ENCODE measurements at places on chromosomes 16 and 17.

GRCh38 chr16:84815462-84815861 lies 4.3 kb upstream of the CRISPLD2 start:
- no peak for DNase-seq

DNA sequence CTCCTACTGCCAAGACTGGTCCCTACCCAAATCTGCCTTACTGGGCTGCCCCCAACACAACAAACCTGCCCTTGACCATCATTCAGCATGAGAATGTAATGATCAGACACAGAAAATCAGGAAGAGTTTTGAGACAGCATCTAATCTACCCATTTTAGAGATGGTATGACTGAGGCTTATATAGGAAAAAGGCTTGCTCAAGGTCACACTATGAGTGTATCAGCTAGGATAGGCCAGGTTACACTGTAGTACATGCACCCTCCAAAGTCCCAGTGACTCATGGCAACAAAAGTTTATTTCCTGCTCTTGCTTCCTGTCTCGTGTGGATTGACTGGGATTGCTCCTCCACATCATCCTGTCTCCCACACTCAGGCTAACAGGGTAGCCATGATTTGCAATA lies 27.9 kb downstream of the NLRC5 start:
- no peak for DNase-seq

DNA sequence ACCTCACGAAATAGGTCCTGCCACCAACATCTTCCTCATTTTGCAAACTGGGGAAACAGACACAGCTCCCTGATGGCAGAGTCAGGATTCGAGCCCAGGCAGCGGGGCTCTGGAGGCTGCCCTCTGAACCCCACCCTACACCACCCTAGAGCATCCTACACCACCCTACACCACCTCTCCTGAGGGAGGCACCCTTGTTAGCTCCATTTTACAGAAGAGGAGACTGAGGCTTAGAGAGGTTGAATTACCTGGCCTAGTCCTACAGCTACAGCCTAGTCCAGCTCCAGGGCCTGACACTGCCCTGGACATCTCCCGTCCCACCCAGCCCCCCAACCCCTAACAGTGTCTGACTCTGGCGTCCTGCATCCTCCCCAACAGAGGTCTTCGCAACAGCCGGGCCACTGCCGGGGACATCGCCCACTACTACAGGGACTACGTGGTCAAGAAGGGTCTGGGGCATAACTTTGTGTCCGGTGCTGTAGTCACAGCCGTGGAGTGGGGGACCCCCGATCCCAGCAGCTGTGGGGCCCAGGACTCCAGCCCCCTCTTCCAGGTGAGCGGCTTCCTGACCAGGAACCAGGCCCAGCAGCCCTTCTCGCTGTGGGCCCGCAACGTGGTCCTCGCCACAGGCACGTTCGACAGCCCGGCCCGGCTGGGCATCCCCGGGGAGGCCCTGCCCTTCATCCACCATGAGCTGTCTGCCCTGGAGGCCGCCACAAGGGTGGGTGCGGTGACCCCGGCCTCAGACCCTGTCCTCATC lies 3.2 kb upstream of the NECAB2 start:
- DNase-seq = no peak

DNA sequence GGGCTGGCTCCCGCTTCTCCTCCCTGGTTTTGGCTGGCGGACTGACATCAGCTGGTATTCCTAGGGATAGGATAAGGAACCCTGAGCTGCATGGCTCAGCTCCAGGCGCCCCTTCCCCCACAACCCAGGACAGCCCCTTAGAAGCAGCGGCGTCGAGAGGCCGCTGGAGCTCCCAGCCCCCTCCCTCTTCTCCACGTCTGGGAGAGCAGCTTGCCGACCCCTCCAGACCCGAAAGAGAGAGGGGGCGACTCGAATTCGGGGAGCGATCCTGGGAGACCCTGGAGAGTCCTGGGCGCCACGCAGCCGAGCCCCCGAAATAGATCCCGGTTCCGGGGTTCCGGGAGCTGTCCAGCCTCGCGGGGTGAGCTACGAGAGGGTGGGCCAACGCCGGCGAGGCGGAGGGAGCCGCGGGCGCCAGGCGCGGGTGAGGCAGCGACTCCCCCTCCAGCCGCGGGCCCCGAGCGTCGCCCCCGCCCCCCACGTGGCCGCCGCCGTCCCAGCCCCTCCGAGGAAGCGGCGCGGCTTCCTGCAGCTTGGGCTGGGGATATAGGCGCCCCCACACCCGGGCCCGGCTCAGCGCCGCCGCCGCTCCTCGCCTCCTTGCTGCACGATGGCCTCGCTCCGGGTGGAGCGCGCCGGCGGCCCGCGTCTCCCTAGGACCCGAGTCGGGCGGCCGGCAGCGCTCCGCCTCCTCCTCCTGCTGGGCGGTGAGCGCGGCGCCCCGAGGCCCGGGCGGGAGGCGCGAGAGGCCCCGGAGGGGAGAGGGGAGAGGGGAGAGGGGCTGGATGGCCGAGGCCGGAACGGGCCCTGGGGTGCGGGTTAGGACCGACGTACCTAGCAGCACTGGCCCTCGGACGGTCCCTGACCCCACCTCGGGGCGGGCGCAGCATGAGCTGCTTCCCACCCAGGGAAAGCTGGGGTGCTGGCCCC lies at the start of gene RAMP2:
Gene RAMP2 (plus strand): TSS at position 576 of the 930 bp plus-strand sequence. CDS start 35 bp downstream, at position 611.
- no peak for DNase-seq

DNA sequence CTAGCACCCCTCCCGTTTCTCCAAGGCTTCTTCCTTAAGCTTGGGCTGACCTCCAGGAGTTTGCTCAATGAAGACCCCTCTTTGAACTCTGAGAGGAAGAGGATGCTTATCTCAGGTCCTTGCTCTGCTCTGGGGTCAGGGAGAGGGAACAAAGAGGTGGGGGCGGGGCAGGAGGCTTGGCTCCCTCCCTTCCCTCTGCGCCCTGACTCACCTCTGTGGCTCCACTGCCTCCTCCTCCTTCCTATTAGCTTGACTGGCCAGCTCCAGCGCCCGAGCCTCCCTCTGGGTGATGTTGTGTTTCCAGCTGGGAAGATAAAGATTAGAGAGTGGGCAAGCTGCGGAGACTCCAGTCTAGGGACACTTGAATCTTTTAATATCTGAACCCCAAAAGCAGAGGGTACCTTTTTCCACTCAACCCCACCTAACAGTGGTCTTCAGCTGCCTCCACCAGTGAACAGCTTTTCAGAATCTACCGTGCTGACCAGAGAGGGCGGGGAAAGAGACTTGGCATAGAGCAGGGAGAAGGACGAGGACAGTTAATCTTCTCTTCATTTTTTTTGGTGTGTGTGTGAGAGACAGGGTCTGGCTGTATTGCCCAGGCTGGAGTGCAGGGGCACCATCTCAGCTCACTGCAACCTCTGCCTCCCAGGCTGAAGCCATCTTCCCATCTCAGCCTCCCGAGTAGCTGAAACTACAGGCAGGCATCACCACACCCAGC lies 6.7 kb downstream of the GIP start:
- no peak for DNase-seq

DNA sequence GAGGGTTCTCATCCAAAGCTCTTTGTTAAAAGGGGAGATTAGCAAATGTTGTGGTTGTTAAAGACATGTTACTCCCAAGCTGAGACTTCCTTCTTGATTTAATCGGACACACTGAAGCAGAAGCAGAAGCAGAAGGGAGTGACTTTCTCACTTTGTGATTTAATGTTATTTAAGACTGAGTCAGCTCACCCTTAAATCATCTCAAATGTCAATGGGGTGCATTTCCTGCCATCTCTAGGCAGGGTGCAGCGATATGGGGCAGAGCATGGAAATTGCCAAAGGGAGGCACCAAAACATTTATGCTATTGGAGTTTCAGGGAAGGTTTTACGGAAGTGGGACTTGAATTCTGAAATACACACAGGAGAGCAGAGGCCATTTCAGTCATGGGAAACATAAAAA lies 283.6 kb downstream of the ABCC12 start:
- no peak for DNase-seq

- DNase-seq = no peak
These were observed 1.4 kb downstream of the APRT start for GRCh38 chr16:88810166-88810911.

DNA sequence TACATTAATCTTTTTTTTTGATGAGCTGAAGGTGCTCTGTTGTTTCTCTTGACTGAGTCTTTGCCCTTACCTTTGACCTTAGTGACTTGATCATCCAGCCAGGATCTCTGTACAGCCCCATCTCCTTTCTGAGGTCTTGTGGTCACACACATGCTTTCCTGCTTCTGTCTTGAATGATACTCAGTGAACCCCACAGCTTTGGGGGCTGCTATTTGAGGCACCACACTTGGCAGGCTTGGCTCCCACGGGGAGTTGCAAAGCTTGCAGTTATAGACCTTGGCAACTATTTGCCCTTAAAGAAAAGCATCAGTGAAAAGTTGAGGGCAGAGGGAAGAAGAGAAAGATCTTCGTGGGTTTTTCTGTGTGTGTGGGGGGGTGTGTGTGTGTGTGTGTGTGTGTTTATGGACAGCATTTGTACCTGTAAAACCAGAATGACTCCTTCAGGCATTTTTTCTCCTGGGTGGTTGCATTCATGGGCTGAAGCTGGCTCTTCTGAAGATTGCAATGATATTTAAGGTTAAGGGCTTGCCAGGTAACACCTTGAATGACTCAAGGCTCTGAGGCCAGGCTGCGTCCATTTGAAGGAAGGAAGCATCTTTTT lies 101.6 kb downstream of the MSI2 start:
- DNase-seq = no peak

DNA sequence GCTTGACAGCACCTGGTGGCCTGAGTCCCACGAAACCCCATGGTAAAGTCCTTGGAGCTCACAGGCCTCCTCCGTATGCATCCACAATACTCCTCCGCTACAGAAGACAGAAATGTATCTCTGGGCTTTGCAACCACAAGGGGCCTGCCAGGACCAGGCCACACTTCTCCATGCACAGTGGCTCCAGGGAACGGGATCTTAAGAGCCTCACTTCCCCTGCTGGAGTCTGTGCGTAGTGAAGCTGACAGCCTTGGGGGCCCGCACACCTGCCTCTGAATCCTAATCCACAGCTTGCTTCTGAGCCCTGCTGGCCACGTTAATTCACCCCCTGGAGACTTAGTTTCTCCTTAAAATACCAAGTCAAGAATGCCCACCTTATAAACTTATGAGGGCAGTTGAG lies 125.7 kb downstream of the COPRS start:
- no peak for DNase-seq

DNA sequence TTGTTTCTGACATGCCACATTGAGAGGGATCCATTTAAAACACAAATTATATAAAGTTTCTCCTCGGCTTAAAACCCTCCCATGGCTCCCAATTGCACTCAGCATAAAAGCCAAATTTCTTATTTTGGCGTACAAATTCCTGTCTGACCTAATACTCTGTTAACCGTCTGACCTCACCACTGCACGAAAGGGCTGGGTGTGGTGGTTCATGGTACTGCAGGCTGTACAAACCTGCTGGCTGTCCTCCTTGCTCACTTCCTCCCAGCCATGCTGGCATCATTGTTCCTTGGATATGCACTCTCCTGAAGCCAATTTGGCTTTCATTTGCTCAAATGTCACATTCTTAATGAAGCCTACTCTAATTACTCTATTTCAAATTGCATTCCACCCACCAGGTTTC lies 301.6 kb upstream of the C16orf82 start:
- no peak for DNase-seq

GRCh38 chr16:5459863-5460262 lies 362.3 kb upstream of the EEF2KMT start:
- no peak for DNase-seq

GRCh38 chr16:4574919-4575705 lies 19.0 kb downstream of the C16orf96 start:
- DNase-seq = no peak

GRCh38 chr17:75539967-75540729 lies 14.7 kb downstream of the LLGL2 start:
- DNase-seq = no peak

- DNase-seq = no peak
These were observed 72.3 kb downstream of the C17orf67 start for GRCh38 chr17:56761387-56761786.

DNA sequence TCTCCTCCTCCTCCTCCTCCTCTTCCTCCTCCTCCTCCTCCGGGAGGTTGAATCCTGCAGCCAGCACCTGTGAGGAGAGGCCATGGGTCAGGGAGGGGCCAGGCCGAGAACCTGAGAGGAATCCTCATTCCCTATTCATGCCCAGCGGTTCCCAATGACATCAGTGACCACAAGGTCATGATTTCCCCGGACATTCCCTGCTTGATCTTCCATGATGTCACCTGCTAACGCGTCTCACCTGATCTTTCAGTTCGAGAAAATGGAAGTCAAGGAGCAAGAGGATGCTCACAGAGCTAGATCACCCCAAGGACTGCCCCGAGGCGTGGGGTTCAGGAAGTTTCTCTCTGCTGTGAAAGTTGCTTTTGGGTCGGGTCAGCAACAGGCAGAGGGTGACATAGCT lies 5.4 kb downstream of the APOBR start:
- DNase-seq = no peak

DNA sequence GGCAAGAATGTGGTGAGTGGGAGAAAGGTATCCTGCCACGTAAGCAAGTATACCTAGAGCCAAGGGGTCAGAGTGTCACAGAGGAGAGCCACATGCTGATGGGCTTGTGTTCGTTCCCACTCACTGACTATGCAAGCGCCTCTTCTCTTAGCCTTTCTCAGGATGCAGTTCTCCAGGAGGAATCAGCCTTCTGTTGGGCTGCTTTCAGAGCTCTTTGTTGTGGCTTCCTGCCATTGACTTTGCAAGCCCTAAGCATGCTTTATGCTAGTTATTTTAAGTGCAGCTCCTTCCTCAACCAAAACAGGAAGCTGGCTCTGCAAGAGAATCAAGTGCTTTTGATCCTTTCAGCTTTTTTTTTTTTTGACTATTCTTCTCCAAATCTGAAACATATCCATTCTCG lies 66.6 kb downstream of the SIAH1 start:
- DNase-seq = no peak

GRCh38 chr16:26987597-26988010 lies 79.1 kb upstream of the C16orf82 start:
- DNase-seq = no peak

GRCh38 chr16:79800016-79800608 lies 199.6 kb upstream of the MAF start:
- DNase-seq = no peak

DNA sequence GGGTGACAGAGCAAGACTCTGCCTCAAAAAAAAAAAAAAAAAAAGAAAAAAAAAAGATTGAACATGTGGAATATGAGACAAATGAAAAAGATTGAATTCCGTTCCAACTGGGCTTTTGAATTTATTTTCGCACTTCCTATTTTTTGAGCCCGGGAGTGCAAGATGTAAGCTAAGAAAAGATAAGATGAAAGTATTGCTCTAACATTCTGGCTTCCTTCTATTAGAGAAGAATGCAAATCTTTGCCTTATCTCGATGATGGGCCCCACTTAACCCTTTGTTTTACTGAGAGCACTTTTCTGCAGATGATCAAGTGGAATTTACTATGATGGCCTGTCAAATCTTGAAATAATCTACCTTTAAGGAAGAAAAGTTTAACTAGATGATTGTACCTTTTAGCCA lies 96.3 kb downstream of the WWOX start:
- no peak for DNase-seq
